ENCODE measurements at places on chromosomes 3 and 15.
A peak's percentile ranks its signal among the peaks of the same experiment; 100 is the strongest.

- DNase-seq: no peak
These were observed 24.1 kb downstream of the HRH1 start for GRCh38 chr3:11178421-11178820.

GRCh38 chr15:77689821-77690220 is 57.1 kb upstream of the LINGO1 start:
- no peak for DNase-seq

DNA sequence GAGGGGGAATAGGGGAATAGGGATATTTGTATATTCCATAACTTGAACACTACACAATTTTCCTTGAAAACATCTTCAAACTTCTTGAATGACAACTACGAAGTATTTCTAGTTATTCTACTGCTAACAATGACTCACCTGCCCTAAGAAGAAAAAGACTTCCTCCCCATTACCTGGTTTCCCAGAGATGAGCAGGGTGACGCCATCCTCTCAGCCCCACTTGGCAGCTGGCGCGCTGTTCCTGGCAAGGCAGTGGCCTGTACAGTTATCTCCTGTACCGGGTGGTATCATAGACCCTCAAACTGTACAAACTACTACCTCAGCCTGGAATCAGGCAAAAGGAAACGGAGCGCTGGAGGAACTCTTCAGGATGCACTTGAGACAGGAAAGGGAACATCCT is 10.4 kb downstream of the WDR82 start:
- DNase-seq: no peak

DNA sequence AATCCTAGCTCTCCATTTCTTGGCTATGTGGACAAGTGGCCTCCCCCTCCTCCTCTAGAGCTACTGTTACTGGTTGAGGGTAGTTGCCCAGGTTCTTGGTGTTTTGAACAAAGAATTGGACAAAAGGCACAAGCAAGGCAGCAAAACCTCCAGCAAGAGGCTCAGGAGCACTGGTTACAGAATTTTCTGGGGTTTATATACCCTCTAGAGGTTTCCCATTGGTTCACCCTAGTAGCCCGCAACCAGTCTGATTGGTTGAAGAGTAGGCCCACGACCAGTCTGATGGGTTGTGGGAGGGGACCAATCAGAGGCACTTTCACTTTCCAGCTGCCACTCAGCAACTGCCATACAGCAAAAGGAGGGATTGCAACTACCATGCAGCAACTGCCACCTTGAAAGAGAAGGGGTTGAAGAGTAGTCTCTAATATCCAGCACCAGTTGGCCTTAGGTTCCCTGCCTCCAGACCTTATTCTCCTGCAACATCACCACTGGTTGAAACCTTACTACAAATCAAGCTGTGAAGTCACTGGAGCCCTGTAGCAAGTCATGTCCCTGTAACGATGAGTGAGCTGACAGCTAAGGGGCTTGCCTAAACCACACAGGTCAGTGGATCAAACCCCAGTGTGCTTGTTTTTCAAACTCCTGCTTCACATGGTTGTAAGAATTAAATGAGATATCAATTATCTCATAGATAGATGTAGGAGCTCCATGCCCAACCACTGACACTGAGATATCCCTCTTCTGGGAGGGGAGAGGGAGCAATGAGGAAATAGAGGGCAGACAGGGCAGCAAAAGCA is 2.9 kb upstream of the C15orf39 start:
- peak; percentile 29 for DNase-seq

DNA sequence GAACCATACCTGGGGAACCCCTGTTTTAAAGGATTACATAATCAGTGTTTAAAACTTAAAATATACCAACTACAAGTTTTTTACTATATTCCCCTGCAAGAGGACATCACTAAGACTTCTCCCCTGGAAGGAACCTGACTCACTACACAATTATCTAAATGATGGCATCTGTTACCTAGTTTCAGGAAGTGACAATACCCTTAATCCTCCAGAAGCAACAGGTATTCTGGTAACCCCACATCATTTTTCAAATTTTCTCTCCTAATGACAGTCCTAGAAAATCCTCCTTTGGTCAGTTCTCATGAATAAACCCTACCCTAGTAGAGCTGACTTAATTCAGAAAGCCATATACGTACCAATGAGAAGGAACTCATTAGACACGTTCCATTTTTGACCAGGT is 78.4 kb downstream of the RFX7 start:
- no peak for DNase-seq

DNA sequence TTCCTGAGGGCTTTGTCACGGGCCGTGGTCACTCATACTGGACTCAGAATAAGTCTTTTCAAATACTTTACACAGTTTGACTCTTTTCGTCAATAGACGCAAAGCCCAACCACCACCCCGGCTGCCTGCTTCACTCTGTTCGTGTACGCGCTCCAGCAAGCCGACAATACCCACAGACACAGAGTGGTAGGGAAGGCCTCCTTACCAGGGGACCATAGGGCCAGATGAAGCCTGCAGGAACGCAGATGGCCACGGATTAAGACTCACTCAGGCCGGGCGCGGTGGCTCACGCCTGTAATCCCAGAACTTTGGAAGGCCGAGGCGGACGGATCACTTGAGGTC is 29.7 kb downstream of the EFCAB12 start:
- DNase-seq: no peak

DNA sequence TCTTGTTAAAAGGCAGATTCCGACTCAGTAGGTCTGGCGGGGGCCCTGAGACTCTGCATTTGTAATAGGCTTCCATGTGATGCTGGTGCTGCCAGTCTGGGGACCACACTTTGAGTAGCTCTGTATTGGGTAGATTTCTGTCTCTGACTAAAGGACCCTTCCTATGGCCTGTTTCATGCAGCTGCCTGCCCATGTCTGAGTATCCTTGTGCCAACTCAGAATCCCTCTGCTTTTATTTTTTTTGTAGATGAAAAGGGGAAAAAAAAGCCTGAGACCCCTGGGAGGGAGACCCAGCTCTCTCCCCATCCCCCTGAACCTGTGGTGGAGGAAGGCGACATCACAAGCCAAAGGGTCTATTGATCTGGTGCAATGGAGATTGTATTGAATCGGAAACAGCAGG is 81.9 kb downstream of the EBLN2 start:
- no peak for DNase-seq

GRCh38 chr3:156518726-156519125 is 36.2 kb downstream of the SSR3 start:
- DNase-seq: no peak

- no peak for DNase-seq
These were observed 17.0 kb downstream of the BCL6 start for GRCh38 chr3:187728248-187728647.

GRCh38 chr15:59548501-59549226 is 62.9 kb upstream of the GCNT3 start:
- DNase-seq: no peak

Data from NCI-H1694 (cell line).